ENCODE measurements at places on chromosomes 11 and 22. TPM values are rescaled to one million over a fixed set of nuclear protein-coding genes. Genes with fewer than 3 reads are reported as not detected.

Gene KRTAP5-7
- not detected for total RNA-seq

Gene MAP4K2
- 62.0 TPM for total RNA-seq

Gene SNAP29
- total RNA-seq = 10.1 TPM

Gene CLCF1
- total RNA-seq = 6.4 TPM

Gene TRPM5
- total RNA-seq = not detected

Gene C22orf15
- total RNA-seq = not detected

DNA sequence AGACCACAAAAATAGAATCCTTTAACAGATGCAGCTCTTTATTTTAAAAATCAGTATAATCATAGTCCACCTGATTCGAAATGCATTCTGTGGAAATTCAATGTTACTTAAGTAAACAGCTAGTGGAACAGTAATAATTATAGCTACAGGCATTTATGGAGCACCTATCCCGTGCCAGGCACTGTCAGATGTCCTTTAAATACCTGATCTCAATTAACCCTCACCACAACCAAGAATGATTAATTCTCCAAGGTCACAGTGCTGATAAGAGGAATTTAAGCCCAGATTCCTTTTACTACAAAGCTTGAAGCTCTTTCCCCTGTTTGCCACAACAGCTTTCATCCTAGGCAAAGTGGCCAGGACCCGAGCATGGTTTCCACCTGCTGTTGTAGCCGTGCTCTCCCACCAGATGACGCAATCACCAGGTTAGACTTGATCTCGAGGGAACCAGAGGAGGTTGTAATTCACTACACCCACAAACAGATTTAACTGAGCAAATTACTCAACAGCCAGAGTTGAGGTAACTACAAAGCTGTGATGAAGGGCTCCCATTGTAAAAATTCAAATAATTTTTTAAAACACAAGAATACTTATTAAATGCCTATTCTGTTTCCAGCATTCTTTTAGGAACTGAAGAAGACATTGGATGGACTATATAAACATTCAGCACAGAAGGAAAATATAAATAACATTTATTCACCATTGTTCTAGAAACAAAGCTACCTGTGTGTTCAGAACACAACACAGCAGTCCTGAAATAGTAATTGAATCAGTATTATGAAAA, 10.3 kb downstream of the PRDM10 start:
- DNase-seq = peak; percentile 72

GRCh38 chr11:70806461-70807194, 408.3 kb downstream of the CTTN start:
- DNase-seq = no peak

DNA sequence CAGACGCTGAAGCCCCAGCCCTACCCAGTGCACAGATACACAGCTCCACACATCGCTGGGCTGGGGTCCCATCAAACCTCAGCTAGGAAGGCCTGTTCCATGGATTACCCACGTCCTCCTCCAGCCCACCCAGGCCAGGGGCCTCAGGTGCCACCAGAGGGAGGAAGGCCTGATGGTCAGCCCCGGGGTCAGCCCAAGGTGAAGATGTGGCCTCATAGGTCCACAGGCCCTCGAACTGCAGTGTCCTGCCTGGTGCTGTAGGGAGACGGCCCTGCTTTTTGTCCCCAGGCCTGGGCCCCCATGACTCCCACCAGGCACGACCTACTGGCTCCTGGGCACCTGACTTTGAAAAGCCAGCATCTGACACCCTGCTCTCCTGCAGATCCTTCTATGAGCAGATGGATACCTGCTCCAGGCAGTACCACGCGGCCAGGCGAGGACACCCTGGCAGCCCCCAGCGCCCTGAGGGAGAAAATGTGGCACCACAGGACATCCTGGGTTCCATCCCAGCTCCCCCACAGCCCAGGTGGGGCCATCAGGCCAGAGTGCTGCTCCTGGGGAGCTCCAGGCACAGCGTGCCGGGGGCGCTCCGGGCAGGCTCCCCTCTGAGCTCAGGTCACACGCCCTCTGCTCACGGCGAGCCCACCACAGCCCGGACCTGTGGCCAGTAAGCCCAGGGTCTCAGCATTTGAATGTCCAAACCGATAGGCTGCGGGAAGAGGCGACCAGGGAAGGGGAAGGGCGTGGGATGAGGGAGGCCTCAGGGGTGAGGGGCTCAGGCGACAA, 15.8 kb upstream of the MOB2 start:
- no peak for DNase-seq

DNA sequence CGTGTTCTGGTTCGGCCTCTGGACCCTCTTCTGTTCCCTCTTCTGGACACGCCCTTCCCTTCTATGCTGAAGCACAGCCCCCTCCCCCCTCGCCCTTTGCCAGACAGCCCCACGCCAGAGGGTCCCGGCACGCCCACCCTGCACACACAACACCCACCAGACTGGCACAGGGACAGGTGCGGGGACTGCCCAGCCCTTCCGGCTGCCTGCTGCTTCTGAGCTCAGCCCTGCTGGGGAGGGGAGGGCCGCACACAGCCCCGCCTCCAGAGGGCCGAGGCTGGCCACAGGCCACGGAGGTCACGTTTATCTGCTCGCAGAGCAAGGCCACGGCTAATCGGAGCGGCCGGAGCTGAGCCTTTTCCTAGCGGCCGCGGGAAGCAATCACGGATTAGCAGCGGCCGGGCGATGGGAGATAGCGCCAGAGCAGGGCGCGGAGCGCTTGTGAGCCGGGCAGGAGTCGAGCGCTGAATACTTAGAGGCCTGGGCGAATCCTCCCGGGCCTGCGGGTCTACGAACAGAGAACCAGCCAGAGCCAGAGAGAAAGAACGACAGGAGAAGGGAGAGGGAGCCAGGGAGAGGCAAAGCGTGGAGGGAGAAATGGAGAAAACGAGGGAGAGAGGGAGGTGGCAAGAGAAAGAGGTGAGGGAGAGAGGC, 21.5 kb downstream of the OTUB1 start:
- no peak for DNase-seq

GRCh38 chr11:129273944-129274711, 82.0 kb upstream of the ARHGAP32 start:
- no peak for DNase-seq

DNA sequence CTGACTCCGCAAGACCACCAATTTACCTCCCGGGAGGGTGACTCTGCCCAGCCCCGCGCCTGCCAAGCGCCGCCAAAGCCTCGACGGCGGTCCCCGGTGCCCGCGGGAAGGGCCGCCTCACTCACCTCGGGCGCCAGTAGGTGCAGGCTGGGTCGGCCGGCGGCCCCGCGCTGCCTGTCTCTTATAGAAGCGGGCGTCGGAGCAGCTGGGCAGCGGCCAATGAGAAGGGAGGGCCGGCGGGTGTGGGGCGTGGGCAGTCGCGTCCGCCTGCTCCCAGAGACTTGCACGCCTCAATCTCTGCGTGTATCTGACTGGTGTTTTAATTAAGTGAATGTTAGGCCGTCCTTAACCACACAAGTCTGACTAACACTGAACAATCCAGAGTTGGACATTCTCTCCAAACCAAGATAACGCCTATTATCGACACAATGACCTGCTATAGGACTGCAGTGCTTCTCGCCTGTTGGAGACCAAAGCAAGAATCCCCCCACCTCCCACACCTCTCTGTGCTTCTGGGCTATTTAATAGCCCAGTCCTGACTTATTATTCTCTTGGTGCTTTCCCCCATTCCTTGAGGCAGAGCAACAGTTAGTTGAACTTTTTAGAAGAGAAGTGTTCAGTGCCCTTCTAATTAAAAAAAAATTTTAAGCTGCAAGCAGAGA, at the start of gene TPH1:
TPH1 (minus strand) TSS at position 154 of the 662 bp plus-strand sequence. CDS start 5,507 bp downstream, outside the sequence.
- no peak for DNase-seq

DNA sequence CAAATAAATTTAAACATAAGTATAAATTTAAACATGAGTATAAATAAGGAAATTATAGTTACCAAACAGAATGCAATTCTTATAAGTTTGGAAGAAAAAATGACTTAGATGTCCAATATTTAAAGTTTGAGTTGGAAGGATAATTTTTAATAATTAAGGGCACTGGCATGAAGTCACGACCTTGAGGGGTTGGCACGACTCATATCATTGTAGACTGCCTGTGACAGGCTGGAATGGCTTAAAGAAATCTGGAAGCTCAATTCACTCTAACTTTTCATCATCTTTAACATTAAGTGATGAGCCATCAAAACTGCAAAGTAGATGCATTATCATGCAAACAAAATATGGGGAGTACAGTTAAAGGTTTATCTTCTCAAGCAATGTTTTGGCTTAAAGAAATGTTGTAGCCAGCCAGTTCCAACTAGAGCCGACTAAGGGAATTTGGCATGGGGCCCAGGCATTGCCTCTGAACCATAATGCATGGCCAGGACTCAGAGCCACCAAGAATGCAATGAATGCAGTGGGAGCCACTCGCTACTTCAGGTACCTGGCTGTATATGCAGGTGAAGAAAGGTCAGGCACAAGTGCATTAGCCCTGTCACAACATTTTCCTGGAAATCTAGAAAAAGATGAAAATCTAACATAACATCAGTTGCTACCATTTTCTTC, 33.4 kb downstream of the PGR start:
- DNase-seq = no peak

DNA sequence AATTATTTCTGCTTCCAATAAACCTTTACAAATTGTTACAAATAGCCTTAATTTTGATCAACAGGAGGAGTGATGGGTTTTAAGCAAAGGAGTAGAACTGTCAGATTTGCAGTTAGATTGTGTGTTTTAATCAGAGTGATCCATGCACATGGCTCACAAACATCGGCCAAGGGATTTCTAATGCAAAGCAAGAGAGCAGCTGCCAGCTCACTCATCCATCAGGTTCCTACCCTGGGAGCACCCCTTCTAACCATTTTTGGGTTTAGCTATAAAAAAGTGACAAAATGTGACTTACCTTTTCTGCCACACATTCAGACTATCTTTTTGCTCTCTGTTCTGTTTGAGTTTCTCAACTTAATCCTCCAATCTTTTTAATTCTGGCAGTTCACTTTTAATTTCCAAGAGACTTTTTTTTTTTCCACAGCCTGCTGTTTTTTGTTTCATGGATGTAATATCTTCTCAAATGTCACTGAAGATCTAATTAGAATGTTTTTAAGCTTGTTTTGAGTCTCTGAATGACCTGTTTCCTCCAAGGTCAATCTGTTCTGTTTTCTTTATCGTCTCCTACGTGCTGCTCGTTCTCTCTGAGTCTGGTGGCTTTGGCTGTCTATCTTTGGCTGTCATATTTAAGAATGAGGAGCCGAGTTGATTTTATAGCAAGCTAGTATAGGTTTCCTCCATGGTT, 6.0 kb downstream of the IZUMO1R start:
- no peak for DNase-seq

- no peak for DNase-seq
Measured at GRCh38 chr11:32932196-32932595, 39.6 kb downstream of the QSER1 start.

DNA sequence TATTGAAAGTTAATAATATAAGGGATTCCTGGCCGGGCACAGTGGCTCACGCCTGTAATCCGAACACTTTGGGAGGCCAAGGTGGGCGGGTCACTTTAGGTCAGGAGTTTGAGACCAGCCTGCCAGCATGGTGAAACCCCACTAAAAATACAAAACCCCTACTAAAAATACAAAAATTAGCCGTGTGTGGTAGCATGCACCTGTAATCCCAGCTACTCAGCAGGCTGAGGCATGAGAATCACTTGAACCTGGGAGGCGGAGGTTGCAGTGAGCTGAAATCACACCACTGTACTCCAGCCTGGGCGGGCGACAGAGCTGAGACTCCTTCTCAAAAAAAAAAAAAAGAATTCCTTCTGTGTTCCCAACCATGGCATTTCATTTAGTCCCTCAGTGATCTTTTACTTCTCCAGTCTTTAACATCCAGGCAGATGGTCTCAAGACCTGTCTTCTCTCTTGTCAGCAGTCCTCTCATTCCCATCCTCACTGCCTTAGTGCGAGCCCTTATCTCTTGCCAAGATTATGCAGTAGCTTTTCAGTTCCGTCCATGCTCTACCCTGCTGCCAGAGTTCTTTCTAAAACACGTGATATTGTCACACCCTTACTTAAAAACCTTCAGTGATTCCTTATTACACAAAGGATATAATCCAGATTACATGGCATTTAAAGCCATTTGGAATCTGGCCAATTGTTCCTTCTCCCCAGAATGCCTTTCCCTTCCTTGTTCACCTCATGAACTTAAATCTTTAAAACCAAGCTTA, 17.9 kb downstream of the RTN3 start:
- DNase-seq = no peak

- DNase-seq = no peak
Measured at GRCh38 chr11:83464160-83464944, 178.2 kb upstream of the CCDC90B start.

DNA sequence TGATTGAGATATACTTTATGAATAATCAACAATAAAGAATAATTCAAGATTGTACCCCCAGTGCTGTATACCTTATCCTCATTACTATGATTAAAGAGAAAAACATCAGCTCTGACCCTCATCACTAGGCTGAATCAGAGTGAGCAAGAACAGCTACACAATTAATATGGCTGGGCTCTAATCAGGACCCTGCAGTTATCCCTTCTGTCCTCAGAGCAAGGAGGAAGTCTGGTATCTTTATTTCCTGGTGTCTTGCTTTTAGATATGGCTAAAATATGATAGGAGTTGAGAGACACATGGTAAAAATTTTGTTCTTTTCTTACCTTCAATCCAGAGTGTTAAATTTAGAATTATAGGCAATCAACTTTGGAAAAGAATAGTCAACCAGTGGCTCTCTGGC, 28.6 kb upstream of the GAB2 start:
- no peak for DNase-seq

DNA sequence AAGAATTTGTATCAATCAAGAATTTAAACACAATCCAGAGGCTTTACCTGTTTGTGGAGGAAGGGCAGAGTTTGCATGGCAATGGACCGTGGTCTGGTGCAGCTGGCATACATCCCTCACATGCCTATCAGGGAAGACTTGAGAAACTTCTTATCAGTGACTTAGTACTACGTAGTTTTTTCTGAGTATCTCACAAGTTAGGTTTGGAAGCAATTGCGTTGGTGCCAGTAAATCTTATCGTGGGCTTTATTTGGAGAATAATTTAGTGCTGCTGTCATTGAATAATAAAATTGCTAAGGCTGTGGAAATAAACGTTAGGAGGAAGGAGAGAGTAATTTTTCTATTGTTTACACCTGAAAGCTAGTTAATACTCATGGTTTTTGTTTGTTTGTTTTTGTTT, 72.3 kb downstream of the PRMT3 start:
- no peak for DNase-seq
